Right forelimb (tissue), 1 donor: ENCODE measurements at places on chromosomes 4 and X.
A peak's percentile ranks its signal among the peaks of the same experiment; 100 is the strongest.

DNA sequence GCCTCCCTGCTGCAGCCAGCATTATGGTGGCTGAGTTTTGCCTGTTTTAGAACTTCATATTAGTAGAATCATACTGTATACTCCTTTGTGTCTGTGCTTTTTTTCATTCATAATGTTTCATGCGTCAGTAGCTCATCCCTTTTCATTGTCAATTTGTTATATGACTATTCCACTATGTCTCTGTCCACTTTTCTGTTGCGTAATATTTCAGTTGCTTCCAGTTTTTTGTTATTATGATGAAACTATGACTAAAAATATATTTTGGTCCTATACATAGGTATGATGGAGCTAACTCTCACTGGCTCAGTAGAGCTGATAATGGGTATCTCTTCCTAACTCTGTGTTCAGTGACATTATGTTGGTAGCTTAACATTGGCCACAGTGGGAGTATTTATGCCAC is 48.3 kb downstream of the DMP1 start:
- no peak for DNase-seq

- no peak for DNase-seq
These were observed 5.5 kb upstream of the FIP1L1 start for GRCh38 chr4:53371843-53372521.

DNA sequence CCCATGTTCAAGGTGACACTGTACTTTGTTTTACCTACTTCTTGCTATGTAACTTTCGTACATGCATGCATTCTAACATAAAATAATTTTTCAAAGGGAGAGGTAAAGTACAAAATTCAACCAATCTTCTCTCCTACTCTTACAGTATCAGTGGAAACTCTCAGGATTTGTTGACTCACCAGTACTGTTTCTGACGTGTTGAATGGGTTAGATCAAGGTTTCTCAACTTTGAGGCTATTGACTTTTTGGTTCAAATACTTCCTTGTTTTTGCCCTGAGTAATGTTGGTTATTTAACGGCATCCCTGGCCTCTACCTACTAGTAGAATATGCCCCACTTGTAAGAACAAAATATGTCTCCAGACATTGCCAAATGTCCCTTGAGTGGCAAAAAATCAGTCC is 94.6 kb upstream of the SMAD1 start:
- no peak for DNase-seq

DNA sequence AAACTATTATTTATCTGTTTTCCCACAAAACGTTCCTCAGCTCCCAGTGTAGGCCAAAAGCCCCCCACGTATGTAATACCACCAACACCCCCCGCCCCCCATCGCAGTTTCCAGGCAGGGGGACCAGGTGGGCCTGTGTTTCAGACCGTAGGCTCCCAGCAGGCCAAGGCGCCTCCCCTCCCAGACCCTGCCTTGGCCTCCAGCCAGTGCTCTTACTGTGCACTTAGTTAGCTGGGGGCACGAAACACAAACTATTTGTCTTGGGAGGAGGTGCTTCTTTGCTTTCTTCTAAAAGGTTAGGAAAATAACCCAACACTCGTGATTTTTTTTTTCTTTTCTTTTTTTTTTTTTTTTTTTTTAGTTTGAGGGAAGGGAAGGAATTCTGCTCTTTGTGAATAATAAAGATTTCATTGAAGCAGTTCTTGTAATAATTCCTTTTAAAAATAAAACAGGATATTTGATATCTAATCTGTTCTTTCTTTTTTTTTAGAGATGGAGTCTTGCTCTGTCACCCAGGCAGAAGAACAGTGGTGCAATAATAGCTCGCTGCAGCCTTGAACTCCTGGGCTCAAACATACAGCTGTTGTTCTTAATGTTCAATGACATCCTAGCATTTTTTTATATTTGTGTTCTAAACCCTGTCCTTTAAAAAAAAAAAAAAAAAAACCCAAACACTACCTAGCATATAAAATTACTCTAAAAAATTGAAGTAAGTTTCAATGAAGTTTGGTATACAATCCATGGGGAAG is 83.0 kb upstream of the CLDN34 start:
- DNase-seq, result no peak

DNA sequence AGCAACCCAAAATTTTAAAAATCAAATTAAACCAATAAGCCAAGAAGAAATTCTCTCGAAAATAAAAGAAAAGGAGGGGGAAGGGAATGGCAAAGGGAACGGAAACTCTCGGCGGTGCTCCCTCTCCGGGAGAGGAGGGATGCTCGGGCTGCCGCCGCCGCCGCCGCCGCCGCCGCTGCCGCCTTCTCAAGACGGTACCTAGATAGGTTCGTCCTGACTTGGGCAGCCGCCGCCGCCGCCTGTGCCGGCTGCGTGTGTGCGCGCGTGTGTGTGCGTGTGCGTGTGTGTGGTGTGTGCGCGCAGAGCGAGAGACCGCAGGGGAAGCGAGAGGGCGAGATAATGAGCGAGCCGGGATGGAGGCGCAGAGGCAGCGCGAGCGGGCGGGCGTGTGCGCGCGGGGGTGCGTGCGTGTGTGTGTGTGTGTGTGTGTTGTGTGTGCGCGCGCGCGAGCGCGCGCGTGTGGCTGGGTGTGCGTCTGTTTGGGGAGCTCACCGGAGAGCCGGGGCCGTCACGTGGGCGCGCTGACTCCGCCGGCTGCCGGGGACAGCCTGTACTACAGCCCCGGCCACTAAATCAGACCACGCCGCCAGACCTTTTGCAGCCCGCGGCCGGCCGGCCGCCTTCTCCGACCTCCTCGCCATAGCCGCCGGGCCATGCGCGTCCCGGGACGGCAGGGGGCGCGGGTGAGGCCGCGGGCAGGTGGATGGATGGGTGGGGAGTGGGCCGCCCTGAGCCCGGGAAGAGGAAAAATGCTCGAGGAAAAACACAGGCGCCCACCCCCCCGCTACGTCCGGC is 111.6 kb downstream of the DHX15 start:
- peak; percentile 90 for DNase-seq

DNA sequence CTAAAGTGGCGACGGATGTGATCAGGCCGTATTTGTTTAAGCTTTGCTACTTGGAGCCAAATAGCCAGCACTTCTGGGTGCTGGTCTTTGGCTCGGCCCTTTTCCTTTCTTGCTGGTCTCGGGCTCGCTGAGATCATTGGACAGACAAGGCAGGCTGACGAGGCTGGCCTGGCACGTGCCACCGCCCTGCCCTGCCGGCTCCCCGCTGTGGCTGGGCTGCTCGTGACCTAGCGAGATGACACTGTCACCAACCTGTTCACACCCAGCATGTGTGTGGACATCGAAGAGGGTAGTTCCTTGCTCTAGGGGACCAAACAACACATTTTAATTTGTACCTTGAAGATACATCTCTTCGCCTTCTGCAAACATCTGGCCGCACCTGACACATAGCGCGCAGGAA is 98.0 kb downstream of the ABLIM2 start:
- no peak for DNase-seq

DNA sequence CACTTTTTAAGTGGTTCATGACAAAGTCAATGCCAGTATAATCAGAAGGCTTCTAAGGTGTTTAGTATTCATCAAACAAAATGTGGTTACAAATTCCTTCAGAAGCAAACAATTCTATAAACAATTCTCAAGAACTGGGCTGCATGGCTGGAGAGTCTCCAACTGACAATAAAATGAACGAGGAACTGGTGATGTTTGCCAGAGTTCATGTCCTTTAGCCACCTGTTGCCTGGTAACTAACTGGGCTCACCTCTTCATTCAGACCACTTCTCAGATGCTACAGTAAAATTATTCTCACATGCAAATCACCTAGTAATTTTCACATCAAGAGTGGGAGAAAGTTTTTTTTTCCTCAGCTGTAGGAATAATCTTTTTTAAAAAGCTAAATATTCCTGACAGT is 53.3 kb downstream of the CAMK2D start:
- no peak for DNase-seq

DNA sequence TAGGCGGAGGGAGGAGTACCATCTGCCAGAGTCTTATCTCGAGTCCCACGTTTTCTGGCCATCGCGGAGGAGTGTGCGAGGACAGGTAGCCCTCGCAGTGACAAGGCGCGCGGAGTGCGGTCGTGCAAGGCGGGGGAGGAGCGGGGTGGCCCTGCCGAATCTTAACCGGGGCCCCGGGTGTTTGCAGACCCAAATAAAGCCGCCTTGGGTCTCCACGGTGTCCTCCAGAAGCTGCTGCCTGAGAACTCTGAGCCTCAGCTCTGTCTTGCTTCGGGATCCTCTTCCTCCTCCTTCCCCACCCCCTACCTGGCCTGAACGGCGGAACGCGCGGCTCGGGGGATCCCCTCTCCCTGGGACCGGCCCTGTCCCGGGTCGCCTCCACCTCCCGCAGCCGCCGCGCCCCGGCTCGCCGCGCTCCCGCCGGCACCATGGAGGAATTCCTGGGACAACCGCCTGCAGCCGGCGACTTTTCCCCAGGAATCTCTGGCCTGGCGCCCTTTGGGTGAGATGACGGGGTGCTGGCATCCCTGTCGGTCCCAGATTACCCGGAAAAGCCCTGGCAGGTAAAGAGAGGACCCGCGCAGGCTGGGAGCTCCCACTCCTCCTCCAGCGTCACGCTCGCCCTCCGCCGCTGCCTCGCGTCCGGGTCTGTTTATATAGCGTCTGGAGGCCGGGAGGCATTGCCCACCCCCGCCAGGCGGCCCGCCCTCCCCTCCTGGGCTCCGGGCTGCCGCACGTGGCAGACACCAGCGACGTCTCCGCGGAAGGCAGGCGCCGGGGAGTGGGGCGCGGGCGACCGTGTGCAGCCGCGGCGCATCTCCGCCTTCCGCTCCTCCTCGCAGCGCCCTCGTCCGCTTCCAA is at the start of gene GALNTL6:
TSS of gene GALNTL6 (plus strand) at position 740 of the 861 bp plus-strand sequence.
- peak; percentile 71 for DNase-seq

GRCh38 chr4:182068920-182069319 is 174.3 kb upstream of the TENM3 start:
- no peak for DNase-seq

DNA sequence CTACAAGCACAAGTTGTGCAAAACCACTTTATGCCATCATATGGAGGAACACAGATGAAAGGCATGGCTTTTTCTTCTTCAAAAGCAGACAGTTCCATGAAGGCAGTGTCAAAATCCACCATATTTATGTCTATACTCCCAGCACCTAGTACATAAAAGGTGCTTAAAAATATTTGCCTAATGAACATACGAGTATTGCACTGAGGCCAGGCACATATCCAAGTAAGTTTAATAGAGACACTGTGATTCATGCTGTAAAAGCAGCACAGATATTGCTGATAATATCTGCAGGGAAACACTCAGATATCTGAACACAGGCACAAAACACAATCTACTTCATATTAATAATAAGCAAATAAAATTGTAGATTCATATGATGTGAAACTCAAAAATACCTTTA is 48.1 kb upstream of the CXCL8 start:
- no peak for DNase-seq

DNA sequence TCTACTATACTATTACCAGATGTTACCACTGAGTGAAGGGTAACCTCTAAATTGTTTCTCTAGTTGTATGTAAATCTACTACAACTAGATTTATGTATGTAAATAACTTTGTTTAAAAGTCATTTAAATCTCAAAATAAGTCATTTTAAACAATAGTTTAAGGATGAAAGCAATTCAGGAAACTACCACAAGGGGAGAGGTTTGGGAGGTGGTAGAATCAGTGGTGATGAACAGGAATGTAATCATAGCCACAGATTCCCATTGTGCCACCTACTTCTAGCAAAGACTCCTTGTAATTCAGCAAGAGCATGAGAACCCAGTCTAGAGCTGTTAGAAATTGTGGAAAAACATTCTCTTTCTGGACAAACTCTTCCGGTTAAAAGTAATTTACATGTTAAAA is 234.6 kb downstream of the SLC7A11 start:
- no peak for DNase-seq

DNA sequence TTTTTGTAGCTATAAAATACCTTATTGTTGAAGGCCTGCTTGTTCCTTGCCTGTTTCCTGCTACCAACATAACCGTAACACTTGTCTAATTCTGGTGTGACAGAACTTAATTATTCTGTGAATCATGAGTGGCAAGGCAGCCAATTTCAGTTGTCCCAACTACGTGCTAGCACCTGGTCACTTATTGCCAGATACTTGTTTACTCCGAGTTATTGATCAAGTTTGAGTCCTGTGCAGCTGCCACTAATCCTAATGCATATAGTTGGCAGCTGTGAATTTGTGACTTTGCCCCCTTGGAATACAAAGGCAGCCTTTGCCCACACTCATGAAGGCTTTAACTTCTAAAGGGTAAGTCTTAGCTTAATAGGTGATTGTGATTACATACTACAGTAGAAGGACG is 7.8 kb upstream of the RNF128 start:
- DNase-seq, result no peak

DNA sequence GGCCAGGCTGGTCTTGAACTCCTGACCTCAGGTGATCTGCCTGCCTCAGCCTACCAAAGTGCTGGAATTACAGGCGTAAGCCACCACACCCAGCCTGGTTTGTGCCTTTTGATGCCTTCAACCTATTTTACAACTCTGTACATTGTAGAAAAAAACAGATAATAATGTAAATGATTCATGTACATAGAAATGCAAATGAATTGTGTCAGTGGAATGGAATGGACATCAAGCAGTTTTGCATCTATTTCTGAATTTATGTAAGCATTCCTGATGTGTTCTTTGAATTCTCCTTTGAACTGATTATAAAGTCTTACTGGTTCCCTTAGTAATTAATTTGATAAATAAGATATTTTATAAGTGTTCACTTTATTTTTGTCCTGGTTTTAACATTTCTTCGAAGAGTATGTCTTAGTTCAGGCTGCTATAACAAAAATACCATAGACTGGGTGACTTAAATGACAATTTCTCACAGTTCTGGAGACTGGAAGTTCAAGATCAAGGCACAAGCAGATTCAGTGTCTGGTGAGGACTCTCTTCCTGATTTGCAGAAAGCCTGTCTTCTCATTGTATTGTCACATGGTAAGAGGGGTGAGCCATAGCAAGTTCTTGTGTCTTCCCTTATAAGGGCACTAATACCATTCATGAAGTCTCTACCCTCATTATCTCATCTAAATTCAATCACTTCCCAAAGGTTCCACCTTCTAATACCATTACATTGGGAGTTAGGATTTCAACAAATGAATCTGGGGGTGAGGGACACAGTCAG is 162.2 kb upstream of the S100G start:
- DNase-seq, result no peak

DNA sequence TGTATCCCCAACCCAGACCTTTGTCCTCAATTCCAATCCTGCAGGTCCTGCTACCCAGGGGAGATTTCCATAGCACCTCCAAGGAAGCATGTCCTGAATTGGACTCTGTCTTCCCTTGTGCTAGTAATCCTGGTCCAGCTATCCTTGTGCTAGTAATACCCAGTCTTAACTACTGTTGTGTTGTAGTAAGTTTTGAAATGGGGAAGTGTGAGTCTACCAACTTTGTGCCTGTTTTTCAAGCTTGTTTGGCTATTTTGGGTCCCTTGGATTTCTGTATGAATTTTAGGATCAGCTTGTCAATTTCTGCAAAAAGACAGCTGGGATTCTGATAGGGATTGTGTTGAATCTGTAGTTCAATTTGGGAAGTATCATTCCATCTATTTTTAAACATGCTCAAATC is 51.4 kb downstream of the CD99L2 start:
- DNase-seq, result no peak

- no peak for DNase-seq
These were observed 212.2 kb downstream of the HS3ST1 start for GRCh38 chr4:11216520-11216919.

GRCh38 chr4:154364066-154364845 is 127.3 kb downstream of the DCHS2 start:
- DNase-seq, result no peak
